Spleen (tissue), 13 donors: ENCODE measurements at places on chromosomes 6 and 20. TPM values are rescaled to one million over a fixed set of nuclear protein-coding genes. Genes with fewer than 3 reads are reported as not detected.

DNA sequence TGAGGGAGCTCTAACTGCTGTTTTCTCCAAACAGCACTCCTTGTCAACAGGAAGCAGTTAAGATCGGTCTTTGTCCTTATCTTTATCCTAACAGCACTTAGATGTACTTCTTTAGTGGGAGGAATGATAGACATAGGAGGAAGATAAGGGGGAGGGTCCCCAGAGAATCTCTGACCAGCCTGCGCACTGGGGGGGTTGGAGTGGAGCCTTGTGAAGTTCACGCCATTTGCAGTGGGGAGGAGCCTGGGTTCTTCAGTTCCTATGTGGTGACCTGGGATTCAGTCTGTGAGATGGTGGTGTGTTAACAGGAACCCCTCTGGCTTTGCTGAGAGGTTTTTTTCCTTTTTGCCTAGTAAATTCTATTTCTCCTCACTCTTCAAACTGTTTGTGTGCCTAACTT is 18.1 kb upstream of the ASCC3 start:
- H3K27me3 ChIP-seq: no peaks in the 10 kb centered on the region
- H3K36me3 ChIP-seq: no peaks in the 10 kb centered on the region
- no peak overlapping the region for H3K4me3 ChIP-seq

DNA sequence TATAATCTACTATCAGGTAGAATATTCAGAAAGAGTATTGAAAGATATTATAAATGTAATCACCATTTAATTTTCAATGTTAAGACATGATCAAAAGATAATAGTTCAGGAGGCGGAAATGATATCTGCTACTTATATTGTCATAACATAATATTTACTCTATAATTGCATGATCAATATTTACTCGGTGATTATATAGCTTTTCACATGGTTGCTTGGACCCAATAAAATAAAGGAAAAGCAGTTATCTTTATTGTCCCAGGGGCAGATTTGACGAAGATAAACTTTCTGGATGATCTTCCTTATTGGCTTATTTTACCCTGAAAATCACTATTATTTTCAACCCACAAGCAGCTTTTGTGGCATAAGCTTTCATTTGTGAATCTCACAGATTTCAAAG is 350.4 kb downstream of the HACE1 start:
- no peaks in the 10 kb centered on the region for H3K36me3 ChIP-seq
- no peaks in the 10 kb centered on the region for H3K4me1 ChIP-seq
- DNase-seq: no peak
- no peak overlapping the region for H3K4me3 ChIP-seq

DNA sequence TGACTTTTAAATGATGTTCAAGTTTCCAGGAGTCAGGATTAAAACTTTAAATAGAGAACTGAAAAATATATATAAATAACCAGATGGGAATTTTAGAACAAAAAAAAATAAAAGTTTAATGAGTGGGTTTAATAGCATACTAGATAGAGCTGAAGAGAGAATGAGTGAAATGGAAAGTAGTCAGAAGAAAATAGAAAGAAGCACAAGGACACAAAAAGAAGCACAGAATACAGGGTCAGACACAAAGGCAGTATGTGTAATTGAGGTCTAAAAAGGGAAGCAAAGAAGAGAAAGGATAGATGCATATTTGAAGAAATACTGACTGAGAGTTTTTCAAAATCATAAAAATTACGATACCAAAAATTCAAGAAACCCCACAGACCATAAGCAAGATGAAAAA is 159.8 kb upstream of the FERMT1 start:
- no peaks in the 10 kb centered on the region for H3K4me1 ChIP-seq
- no peak overlapping the region for H3K4me3 ChIP-seq
- no peak for DNase-seq
- no peaks in the 10 kb centered on the region for H3K36me3 ChIP-seq
- no peaks in the 10 kb centered on the region for H3K27me3 ChIP-seq
- H3K27ac ChIP-seq: no peak overlapping the region

DNA sequence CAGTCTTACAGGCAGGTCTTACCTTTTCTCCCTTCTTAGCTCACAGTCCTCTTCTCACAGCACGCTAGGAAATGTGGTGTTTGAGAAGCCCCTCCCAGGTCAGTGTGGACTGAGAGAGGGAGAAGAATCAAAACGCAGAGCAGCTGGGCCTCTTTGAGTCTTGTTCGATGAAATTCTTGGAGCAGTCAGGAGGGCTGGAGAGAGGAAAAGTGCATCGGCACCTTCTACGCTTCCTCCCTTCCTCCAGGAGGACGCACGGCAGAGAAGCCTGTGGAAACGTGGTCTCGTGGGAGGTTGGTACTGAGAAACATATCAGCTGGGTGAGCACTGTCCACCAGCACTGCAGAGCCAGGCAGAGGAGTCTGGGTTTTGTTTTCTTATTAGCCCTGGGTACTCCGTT is 52.7 kb downstream of the TXLNB start:
- peaks cover 5% of the 10 kb centered on the region for H3K4me1 ChIP-seq
- no peaks in the 10 kb centered on the region for H3K27me3 ChIP-seq
- H3K4me3 ChIP-seq: no peak overlapping the region

DNA sequence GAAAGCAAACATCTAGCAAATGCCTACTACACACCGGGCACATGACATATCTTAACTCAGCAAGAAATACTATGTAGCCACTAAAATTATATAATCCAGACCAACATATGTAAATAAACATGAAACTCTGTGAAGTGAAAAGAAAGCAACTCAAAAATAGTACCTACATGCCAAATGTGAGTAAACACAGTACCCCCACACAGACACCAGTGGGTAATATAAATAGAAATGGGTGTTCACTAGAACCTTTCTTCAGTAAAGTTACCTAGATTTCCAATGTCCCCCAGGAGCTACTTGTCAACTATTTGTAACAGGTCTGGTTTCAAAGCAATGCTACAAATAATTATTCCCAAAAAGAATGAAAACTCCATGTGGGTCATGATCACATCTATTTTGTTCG is 25.5 kb downstream of the TRERF1 start:
- H3K36me3 ChIP-seq: no peaks in the 10 kb centered on the region
- no peaks in the 10 kb centered on the region for H3K27me3 ChIP-seq
- no peak overlapping the region for H3K27ac ChIP-seq
- DNase-seq: no peak

DNA sequence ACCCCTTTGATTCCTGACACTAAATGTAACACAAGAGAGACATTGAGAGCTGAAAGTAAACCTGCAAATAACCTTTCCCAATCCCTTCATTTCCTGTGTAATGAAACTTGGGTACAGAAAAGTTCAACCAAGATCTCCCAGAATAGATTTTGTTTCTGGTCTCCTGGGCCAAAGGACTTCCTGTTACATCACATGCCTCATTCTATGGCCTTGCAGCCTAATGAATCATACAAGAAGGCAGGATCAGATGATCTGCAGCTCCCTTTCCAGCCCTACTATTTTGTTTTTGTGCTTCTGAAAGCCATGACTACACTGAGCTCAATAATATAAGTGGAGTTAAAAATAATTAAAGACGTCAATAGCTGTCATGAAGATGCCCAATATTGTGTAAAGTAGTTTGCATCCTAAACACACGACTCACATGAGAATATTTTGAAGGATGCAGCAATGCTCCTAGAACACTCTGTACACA is 73.4 kb upstream of the NOX3 start:
- peak overlapping the region; percentile 72 for H3K27ac ChIP-seq
- no peak for DNase-seq
- no peaks in the 10 kb centered on the region for H3K27me3 ChIP-seq

DNA sequence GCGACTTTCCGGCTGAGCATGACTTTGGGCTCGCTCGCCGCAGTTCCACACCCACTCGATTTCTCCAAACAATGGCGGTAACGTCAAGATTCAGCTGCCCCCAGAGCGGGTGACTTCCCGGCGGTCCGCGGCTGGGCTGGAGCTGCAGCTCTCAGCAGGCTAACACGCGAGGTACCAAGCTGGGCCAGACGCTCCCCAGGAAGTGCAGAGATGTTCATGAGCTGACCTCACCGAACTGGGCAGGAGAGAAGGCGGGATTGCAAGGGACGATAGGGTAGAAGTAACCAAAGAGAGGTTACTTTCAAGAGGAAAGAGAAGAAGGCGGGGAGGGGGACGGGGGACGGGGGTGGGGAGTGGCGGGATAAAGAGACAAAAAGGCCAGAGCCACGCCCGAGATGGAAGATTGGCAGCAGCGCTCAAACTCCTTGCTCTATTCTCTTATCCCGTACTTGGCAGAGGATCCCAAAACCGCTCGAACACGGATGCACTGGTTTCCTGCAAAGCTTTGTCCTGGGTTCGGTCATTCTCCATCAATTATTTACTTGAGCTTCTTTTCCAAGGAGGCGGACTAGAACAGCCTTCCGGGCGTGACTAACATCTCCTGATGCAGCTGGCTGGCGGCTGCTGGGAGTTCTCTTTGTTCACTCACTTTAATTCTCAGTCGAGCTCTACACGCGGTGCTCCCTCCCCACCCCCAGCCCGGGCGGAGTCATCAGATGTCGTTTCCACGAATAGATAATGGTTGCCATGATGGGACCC is at the start of gene MTCL3:
TSS of gene MTCL3 (minus strand) at position 626 of the 759 bp plus-strand sequence.
- H3K4me3 ChIP-seq: no peak within 1 kb of the TSS
- no peak for DNase-seq
- no peaks in the 10 kb centered on the region for H3K27me3 ChIP-seq

GRCh38 chr6:145025488-145025887 is 709.8 kb downstream of the EPM2A start:
- H3K27me3 ChIP-seq: no peaks in the 10 kb centered on the region
- no peak for DNase-seq
- no peak overlapping the region for H3K4me3 ChIP-seq
- H3K4me1 ChIP-seq: no peaks in the 10 kb centered on the region

DNA sequence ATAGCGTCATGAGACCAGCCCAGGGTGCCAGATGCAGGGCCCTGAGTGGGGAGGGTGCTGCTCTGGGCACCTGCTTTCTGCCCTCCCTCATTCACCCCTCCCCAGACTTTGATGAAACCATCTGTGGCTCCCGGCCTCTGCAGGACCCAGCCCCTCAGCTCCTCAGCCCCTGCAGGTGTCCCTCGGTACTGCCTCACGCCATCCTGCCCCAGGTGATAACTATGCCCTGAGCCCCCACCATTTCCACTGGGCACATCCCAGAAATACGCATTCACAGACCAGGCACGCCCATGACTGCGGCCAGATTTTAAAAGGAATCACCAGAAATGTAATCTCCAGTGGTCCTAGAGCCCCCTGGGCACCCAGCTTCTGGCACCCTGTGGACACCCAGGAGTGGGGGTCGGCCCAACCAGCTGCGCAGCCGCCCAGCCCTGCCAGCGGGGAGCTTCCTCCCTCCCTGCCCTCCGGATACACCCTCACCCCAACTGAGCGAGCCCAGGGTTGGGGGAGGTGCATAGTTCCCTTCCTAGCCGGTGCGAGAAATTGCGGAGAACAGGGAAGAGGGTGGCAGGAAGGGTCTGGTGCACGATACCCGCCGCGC is 615 bp upstream of the NTSR1 start:
- DNase-seq: no peak
- H3K27ac ChIP-seq: peak overlapping the region; percentile 15
- no peaks in the 10 kb centered on the region for H3K36me3 ChIP-seq
- H3K27me3 ChIP-seq: no peaks in the 10 kb centered on the region

DNA sequence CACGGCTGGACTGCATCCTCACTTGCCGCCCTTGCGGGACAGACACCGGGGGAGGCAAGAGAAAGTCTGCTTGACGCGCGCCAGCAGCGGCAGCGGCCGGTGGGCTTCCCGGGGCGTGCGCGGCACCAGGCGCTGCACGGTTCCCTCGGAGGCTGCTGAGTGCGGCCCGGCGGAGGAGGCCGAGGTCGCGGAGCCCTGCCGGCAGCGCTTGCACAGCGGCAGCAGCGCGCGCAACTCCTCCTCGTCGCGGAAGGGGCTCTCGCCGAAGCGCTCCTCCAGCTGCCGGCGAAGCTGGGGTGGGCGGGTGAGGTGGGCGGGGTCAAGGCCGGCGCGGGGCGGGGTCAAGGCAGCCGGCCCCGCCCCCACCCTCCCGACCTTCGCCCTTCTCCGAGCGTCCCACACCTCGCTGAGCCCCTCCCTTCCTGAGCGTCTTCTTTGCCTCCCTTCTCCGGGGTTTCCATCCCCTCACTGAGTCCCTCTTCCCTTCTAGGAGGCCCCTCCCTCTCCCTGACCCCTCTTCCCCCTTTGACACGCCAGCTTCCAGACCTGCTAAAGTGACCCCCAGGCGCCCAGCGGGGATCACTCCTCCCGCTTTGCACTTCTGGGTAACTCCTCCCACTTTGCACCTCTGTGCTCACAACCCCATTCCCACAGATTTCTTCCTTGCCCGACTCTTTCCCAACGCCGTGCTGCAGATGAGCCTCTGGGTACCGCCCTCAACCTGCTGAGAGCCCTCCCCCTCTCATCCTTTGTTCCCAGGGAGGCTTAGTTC is 8.8 kb downstream of the DUSP15 start:
- no peak overlapping the region for H3K27ac ChIP-seq
- H3K36me3 ChIP-seq: no peaks in the 10 kb centered on the region
- H3K4me3 ChIP-seq: peak overlapping the region; percentile 79
- H3K27me3 ChIP-seq: peaks cover 28% of the 10 kb centered on the region
- DNase-seq: peak; percentile 91

- H3K4me3 ChIP-seq: no peak overlapping the region
- H3K4me1 ChIP-seq: peaks cover 3% of the 10 kb centered on the region
- no peaks in the 10 kb centered on the region for H3K36me3 ChIP-seq
- DNase-seq: no peak
- H3K27ac ChIP-seq: no peak overlapping the region
Observed at GRCh38 chr6:12286373-12287110, 3.6 kb upstream of the EDN1 start.

DNA sequence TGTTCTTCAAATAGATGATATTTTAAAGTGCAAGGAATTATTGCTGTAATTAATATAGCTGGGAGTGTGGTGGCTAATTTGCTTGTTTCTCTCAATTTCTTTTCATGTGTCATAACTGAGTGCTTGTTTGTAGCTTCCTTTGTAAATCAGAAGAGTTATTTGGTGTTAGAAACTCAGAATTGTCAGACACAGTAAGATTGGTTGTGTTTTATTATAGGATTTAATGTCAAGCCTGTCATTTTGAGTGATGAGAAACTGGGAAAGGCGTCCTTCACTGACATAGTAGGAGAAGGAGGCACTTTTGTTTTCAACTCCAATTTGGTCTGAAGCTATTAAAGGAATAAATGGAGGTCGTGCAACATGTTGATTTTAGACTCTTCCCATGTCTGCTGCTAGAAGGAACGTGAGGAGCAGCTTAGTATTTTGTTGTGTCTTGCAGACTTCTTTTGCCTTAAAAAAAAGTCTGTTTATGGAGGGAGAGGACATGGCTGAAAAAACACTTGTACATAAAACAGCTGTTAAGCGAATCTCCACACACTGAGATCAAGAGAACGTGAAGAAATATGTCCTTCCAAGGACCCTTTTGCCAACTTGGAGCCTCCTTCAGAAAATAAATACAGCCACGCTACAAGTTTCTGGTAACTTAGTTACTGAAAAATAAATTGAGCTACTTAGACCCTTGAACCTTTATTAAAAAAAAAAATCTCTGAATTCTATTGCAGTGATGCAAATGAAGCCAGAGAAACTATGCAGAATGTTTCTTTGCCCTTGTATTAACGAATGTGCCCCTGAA is 59.5 kb downstream of the BMP6 start:
- no peaks in the 10 kb centered on the region for H3K36me3 ChIP-seq
- H3K4me3 ChIP-seq: no peak overlapping the region
- no peaks in the 10 kb centered on the region for H3K27me3 ChIP-seq
- no peaks in the 10 kb centered on the region for H3K4me1 ChIP-seq
- no peak for DNase-seq

- no peak overlapping the region for H3K27ac ChIP-seq
- no peak for DNase-seq
- H3K4me3 ChIP-seq: no peak overlapping the region
Observed at GRCh38 chr6:130713144-130713543, 114.1 kb upstream of the SMLR1 start.

ATP9A gene
- total RNA-seq: 9.1 TPM

GTSF1L gene
- total RNA-seq: not detected

PRRC2A gene
- 198 TPM for total RNA-seq

TIAM2 gene
- 13.1 TPM for total RNA-seq

PSORS1C2 gene
- total RNA-seq: not detected

OPRM1 gene
- total RNA-seq: not detected
